Calu3 (cell line): ENCODE measurements at places on chromosomes 5 and 9. TPM values are rescaled to one million over a fixed set of nuclear protein-coding genes. Genes with fewer than 3 reads are reported as not detected.
A peak's percentile ranks its signal among the peaks of the same experiment; 100 is the strongest.

The NFX1 gene
- total RNA-seq = 27.3 and 31.1 TPM in 2 replicates

The DMRT3 gene
- total RNA-seq = not detected in 2 replicates

GRCh38 chr5:181204826-181205760 lies at the start of gene TRIM7:
TRIM7 (minus strand) TSS chr5:181205196; CDS start chr5:181205110, 86 bp downstream.
- DNase-seq = peak; percentile 73

- no peak for DNase-seq
Observed at GRCh38 chr9:94817291-94818177, 91.0 kb downstream of the AOPEP start.

GRCh38 chr5:16899171-16899570 lies 36.9 kb downstream of the MYO10 start:
- peak; percentile 45 for DNase-seq

DNA sequence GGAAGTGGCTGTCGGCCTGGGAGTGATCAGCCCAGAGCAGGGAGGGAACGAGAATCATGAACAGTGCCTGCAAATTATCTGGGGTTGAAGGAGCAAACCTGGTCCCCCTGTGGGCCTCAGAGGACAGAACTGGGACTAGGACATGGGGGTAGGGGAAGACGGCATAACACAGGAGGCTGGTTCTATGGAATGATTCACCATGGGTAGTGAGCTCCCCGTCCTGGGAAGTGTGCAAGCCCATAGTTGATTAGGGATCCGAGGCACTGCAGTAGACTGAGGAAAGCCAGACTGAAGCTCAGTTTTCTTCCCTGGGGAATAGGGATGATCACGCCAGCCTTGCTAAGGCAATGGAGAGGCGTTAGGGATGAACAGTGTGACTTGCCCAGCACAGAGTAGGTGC lies 5.6 kb downstream of the ADGRD2 start:
- no peak for DNase-seq
